Iris pigment epithelial cell (primary cell): ENCODE measurements at places on chromosomes 5 and 9.

GRCh38 chr5:158998793-158999325 is 100.9 kb downstream of the EBF1 start:
- no peak for DNase-seq

GRCh38 chr5:56053363-56053762 is 58.6 kb upstream of the IL6ST start:
- no peak for DNase-seq

DNA sequence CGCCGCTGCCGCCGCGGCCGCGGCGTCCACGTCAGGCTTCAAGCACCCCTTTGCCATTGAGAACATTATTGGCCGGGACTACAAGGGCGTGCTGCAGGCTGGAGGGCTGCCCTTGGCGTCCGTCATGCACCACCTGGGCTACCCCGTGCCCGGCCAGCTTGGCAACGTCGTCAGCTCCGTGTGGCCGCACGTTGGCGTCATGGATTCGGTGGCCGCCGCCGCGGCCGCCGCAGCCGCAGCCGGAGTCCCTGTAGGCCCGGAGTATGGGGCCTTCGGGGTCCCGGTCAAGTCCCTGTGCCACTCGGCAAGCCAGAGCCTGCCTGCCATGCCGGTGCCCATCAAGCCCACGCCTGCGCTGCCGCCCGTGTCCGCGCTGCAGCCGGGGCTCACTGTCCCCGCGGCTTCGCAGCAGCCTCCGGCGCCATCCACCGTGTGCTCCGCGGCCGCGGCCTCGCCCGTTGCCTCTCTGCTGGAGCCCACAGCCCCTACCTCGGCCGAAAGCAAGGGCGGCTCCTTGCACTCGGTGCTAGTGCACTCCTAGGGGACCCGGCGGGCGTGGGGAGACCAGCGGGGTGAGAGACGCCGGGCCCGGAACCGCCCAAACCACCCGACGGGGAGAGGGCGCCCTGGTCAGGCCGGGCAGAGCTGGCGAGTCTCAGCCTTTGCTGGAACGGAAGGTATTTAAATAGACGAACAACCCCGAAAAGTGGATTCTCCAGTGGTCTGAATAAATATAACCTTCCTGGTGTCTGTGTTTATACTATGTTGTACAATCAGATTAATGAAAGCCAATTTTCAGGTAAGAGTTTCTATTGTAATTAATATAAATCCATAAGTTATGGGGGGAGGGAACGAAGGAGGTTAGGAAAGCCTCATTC is 1.2 kb downstream of the FOXB2 start:
- no peak for DNase-seq

DNA sequence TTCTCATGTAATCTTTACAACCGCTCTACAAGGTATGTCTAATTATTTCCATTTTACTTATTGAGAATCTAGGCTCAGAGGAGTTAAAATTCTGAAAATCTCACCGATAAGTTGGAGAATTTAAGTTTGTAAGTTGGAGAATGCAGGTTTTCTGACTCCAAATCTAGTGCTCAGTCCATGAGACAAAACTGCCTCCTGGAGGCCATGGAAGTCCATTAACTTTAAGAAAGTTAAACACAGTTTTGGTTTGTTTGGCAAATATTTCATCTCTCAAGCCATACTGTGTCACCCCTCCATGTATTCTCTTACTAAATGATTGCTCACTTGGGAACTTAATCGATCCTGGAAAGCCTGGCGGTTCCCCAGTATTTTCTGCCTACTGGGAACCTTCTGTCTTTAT is 52.6 kb downstream of the INIP start:
- peak; percentile 40 for DNase-seq

- DNase-seq = no peak
Observed at GRCh38 chr5:76062502-76063041, 20.6 kb upstream of the SV2C start.

DNA sequence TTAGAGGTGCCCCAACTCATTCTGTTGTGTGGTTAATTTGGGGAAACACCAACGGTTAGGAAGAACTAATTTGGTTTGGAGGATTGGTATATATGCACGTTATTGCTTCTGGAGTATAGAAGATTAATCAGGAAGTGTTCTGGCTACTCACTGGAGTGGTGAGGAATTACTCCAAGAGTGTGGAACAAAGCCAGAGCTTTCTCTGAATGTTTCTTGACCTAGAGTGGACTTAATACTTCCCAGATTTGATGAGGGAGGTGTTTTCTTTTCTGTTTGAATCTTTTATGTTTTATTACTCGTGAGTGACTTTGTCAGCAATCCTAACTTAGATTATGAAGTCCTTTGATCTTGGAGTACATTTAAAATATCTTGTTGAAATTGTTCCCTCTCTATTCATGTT is 163.7 kb downstream of the MAN2A1 start:
- peak; percentile 37 for DNase-seq

DNA sequence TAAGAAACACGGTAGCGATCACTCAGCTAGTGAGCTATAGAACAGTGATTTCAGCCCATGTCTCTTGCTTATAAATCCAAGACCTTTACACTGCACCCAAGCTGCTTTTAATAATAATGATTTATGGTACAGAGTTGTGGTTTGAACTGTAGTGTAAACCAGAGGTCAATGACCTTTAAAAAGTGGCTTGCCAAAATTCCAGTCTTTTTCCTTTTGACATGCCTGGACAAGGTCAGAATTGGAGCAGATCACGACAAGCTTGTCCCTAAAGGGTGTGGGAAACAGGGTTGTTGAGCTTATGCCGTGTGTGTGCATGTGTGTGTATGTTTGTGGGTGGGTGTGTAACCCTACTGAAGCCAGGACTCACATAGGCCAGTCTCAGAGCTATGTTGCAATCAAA is 225.3 kb upstream of the CLINT1 start:
- DNase-seq = no peak

GRCh38 chr5:71384706-71385105 is 70.7 kb upstream of the BDP1 start:
- DNase-seq = no peak

DNA sequence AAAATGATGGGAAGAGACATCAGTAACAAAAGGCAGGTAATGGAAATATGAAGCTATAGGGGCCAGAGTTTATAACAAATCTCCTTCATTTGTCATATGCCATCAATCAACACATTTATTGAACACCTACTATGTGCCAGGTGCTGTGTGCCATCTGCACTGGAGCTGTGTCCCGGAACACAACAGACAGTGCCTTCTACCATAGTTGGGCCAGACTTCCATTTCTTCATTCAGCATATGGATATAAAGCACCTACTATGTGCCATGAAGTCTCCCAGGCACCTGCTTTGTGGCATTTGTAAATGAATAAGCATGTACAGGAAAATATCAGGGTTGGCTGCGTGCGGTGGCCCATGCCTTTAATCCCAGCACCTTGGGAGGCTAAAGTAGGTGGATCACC is 112.5 kb upstream of the ERCC6L2 start:
- DNase-seq = no peak

DNA sequence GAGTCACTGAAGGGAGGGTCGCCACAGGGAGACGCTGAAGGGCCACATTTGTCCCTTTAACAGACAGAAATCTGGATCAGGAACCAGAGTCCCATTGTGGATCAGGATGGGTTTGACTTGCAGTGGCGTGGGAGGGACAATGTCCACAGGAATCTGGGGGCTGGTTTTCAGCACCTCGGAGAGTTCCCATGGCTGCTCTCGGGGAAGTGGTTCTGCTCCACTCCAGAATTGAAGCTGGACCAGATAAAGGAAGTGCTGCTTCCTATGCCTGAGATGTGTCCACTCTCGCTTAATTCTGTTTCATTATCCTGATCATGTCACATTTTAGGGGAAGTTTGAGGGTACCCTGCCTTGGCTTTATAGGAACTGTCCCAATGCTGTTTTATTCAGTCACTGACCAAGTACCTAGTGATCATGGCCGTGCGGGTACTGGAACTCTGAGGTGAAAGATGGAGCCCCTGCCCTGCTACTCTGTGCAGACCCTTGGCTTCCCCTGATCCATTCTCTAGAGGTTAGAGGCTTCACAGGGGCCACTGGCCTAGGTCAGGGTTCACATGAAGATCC is 28.7 kb downstream of the ENHO start:
- DNase-seq = peak; percentile 32

- DNase-seq = no peak
Observed at GRCh38 chr9:133120501-133121197, 391 bp downstream of the RALGDS start.

DNA sequence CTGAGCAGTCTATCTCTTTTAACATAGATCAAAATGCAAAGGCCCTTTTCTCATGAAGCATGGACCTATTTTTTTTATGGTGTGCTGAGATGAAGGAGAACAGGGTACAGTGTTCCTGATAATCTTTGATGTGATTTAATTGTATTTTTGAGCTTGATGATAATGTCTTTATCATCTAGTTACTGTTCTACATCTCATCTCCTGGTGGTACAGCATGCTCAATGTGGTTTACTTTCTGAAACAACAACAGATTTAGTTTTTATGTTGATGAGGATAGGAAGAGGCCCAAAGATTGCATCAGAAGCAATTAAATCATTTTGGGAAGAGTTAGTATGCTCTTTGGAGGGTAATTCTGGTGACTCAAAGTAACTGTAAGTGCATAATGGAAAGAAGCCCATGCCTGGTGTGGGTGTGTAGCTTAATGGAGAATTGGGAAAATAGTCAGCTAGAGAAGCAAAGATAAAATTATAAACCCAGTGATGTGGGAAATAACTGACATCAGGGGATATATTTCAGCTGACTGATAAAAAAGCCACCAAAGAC is 123.0 kb upstream of the KCNN2 start:
- no peak for DNase-seq

DNA sequence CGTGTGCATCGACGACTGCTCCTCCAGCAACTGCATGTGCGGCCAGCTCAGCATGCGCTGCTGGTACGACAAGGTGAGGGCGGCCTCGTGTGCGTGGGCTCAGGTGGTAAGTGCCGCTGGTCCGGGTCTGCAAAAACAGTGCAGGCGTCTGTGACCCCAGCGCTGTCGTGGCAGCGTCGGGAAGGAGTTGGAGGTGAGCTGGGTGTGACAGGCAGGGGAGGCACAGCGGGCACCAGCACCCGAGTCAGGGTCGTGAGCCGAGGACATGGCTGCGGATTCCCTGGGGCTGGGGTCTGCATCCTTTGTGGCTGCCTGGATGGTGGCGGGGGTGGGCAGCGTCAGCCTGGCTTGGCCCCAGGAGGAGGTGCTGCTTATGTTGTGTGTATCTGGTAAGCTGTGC is 63.1 kb upstream of the CACNA1B start:
- no peak for DNase-seq

GRCh38 chr5:164346785-164347630 is 841.6 kb downstream of the MAT2B start:
- no peak for DNase-seq

DNA sequence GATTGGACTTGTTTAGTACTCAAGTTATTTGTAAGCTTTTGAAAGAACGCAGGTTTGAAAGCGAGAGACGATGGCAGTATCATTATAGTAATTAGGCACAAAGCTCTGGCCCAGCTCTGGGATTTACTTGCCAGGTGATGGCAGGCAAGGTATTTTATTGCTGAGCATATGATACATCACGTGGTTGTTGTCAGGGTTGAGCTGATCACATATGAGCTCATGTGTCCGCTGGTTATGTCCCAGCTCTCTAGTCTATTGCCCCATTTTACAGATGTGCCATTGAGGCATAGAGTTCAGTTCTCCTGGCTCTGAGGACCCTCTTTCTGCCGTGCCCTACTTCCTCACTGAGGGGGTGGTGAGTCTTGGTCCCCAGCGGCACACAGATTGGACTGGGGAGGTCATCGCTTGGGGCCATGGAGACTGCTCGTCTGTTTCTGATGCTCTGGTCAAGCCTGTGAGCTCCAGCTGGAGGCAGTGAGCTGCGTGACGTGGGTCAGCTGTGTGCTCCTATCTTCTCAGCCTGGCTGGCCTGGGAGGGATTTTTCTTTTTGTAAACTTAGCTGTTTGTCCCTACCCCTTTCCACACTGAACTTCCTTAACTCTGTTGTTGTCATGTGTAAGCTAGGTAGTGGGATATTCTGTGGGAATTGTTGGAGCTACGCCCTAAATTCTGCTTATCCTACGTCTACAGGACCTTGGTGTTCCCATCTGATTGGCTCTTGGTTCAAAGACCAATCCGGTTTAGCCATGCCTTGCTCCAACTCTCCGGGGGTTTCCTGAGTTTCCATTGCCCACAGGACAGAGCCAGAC is 2.2 kb downstream of the NXNL2 start:
- DNase-seq = no peak

GRCh38 chr5:107387526-107388140 is 283.1 kb downstream of the EFNA5 start:
- peak; percentile 36 for DNase-seq

DNA sequence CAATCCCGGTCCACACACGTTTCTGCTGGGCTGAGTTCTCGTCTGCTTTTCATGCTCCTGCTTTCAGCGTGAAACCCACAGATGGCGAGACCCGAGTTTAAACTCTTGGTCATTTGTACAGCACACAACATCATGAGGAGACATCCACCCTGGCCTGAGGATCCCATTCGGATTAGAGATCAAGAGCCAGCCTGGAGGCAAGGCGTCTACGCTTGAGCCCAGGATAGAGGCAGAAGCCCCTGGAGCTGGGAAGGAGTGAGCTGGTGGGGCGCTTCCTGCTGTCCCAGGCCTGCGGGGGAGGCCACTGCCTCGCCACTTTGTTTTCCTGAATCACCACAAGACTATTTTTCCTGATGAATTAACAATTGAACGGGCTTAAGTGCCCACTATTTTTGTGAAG is 281.9 kb upstream of the IRX4 start:
- DNase-seq = no peak

DNA sequence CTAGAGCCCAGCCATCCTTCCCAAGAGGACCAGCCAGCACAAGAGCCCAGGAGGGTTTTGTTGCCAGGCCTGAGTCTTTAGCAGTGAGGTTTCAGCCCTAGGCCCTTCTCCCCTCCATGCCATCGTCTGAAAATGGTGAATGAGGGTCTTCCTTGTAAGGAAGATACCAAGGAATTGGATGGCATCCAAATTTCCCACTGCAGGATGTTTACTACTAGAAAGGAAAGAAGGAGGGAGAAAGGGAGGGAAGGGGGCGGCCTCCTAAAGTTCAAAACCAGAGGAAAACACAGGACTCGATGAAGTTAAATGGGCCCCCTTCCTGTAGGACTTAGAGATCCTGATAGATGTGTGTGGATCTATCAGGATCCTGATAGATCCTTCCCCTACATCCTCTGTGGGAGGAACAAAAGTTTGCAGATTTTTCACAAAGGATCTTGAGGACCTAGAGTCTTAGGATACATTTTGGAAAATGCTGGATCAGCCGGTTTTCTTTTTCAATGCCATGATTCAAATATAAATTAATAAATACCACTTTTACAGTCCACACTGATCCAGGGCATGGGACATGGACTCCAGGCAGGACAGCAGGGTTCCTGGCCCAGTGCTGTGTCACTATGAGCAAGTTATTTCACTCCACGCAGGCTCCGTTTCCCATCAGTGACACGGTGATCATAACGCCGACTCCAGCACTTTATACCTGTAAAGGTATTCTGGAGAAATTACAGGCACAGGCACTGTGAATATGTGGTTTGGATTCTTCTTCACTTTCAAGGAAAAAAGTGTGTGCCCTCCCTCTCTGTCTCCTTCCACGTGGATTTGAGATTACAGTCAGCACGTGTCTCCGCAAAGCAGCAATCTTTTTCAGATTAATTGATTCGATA is 40.9 kb downstream of the C5orf15 start:
- DNase-seq = no peak

GRCh38 chr9:116168231-116168630 is 14.6 kb downstream of the PAPPA start:
- no peak for DNase-seq
